H9 (cell line): ENCODE measurements at places on chromosomes 7 and 10.

DNA sequence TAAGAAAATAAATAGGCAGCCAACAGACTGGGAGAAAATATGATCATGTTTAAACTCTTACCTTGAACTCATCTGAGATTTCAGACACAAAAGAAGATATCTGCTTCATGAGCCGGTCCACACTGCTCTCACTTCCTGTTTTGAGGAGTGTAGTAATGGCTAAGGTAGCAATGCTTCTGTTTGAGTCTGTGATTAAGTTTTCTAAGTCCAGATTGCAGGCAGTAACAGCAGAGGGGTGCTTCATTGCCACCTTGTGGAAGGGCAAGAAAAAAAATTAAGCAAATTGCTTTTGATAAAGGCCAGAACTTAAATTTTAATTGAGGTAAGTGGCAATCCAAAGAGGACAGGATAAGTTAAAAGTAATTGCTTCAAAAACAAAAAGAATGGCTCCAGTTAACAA lies 69.1 kb downstream of the MEST start:
- DNase-seq = no peak

DNA sequence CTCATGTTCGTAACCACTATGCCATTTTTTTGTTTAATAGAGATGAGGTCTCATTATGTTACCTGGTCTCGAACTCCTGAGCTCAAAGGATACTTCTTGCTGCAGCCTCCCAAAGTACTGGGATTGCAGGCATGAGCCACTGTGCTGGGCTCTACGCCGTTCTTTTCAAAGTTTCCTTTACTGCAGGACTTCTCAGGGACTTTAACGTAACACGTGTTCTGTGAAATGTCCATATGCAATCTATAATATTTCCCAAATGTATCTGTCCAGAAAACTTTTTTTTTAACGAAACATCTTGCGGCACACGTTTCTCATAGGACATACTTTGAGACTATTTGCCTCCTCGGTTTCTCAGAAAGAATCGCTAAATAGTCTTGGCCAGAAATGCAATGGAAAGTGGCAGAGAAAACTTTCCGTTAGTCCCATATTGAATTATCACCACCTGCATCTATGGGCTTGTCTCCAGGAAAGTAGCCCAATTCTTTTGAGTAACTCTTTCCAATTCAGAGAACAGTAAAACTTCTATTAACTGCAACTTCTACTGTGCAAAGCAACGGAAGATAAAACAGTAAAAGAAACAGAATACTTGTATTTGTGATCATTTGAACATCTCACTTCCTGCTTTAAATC lies 96.3 kb downstream of the ELMO1 start:
- no peak for DNase-seq

DNA sequence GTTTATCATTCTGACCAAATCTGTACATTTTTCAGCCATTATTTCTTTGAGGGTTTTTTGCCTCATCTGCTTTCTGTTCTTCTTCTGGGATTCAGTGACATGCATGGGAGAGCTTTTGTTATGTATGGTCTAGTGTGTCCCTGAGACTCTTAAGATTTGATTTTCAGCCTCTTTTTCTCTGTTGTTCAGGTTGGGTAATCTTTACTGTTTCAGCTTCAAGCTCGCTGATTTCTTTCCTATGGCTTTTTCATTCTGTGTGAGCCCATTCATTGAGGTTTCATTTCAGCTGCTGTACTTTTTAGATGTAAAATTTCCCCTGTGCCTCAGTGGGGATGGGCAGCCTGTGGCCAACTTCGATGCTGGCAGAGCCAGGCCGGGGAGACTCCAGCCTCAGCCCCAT lies 38.1 kb downstream of the FOXK1 start:
- no peak for DNase-seq

GRCh38 chr10:9437131-9437530 lies 1382.6 kb downstream of the GATA3 start:
- DNase-seq = no peak
